ENCODE measurements at places on chromosomes 7 and 10.

- DNase-seq, result no peak
These were observed 72.6 kb downstream of the C1GALT1 start for GRCh38 chr7:7254908-7255307.

- DNase-seq, result no peak
These were observed 319.4 kb downstream of the WDR37 start for GRCh38 chr10:1375346-1376170.

GRCh38 chr10:110005719-110006118, 2.1 kb upstream of the ADD3 start:
- DNase-seq, result no peak

DNA sequence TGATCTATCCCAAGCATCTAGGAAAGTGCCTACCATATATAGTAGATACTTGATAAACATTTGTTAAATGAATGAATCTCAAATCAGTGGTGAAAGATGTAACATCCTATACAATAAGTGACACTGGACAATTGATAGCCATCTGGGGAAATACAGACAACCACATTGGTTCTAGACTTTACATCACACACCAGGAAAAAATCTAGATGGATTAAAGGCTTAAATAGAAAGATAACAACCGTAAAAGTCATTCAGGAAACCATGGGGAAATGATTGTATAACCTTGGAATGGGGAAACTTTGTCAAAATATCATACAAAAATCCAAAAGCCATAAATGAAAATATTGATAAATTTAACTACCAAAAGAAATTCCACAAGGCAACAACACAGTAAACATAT, 7.0 kb upstream of the GARIN1A start:
- no peak for DNase-seq

DNA sequence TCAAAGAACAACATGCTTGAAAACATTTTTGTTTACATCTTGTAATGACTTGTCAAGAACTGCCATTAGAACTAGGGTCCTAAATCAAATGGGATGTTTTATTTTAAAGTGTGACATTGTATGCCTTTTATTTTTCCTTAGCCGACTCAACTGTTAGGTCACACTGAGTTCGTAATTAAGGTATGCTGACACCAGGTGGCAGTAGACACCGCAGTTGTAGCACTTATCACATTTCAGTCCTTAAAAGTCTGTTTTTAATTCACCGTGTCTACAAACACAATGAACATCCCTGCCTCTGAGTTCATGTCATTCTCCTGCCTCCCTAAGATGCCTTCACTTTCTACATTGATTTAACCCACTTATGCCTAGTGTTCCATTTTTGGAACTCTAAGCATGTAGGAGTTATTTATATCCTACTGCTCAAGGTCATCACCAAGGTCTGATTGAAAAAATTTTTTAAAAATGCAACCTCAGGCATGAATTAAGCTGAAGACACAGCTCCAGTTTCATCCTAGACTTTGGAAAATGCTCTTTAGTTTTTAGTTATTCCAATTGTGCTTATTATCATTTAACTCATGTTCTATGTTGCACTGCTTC, 186.1 kb downstream of the BMPER start:
- no peak for DNase-seq

GRCh38 chr10:132550366-132551092, 12.9 kb downstream of the INPP5A start:
- DNase-seq, result no peak

GRCh38 chr7:128100225-128100948, 69.2 kb upstream of the LRRC4 start:
- no peak for DNase-seq

GRCh38 chr7:155230169-155230593, 67.5 kb upstream of the INSIG1 start:
- DNase-seq, result no peak

- DNase-seq, result no peak
These were observed 33.6 kb upstream of the HERPUD2 start for GRCh38 chr7:35728412-35729060.

GRCh38 chr10:510415-510881, 179.0 kb downstream of the DIP2C start:
- no peak for DNase-seq

DNA sequence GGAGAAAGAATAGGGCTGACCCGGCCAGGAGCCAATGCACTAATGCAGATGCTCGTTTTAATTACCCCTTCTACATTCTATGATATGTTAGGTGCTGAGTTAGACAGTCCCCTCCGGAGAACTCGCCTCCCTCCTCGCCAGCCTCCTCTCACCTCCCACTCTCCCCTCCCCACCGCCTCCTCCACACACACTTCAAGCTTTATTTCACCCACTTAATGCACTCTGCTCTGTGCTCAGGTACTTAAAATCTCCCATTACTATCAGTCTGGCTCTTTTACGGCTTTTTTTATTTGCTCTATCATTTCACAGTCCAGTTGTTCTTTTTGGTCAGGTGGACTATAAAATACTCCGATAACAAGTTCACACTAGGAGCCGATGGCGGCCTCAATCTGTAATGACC, 231.6 kb downstream of the TEX36 start:
- DNase-seq, result no peak

DNA sequence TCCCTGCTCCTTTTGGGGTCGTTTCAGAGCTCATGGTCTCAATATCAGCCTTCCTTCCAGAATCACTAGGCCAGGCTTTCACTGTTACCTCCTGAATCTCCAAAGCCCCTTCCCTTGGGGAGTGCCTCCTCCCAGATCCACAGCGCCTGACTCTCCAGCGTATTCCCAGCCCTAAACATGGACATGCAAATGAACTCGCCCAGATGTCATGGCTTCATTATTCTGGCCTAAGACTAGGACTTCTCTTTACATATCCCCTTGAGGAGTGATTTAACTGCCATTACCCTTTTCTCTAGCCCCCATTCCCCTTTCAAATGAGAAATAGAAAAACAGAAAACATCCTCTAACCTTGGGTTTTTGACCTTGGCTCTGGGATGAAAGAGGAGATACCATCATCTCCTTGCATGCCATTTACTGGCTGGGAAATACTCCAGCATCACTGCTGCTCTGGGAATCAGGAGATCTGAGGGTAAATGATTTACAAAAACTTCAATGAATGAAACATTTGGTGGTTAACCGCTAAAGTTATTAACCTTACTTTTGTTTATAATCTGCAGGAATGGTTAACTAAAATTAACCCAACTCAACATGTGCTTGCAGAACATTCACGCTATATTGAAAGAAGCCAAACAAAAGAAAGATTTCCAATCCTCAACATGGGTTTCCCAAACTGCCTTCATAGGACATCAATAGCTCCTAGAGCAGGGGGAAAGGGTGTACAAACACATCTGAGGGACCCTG, 37.0 kb downstream of the FAM171A1 start:
- DNase-seq, result no peak

- no peak for DNase-seq
These were observed 27.8 kb downstream of the DENND10 start for GRCh38 chr10:119131512-119132240.

DNA sequence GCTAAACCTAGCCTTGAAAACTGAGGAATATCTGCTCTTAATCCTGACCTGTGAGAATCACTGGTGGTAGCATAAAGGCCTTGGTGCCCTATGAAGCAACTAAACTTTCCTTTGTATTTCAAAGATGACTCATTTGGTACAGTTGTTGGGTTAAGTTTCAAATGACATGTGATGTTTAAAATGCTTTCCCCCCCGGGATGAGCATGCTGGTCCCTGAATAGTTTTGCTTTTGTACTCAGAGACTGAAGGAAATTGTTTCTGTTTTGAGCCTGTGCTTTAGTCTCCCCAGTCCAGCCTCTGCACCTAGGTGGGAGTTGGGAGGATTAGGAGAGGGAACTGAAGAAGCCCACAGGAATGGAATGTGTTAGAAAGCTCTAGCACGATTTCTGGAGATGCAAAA, 258.9 kb upstream of the NPY start:
- no peak for DNase-seq

GRCh38 chr10:75449382-75450074, 18.1 kb downstream of the LRMDA start:
- DNase-seq, result no peak

DNA sequence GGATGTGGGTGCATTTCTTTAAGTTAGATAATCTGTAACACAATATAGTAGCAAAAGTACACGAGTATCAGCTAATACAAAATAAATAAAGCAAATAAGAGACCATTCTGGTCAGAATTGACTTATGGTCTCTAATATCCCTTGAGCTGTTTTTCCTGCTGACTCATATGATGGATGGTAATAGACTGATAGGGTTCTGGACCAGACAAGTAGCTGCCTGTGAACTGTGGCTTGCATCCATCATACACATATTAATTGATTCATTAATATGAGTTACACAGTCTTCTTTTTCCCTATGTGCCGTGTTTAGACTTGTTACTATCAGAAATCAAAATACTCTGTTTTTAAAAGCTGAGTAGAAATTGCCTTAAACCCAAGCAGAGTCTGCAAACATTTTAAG, 762.8 kb downstream of the GATA3 start:
- DNase-seq, result no peak

DNA sequence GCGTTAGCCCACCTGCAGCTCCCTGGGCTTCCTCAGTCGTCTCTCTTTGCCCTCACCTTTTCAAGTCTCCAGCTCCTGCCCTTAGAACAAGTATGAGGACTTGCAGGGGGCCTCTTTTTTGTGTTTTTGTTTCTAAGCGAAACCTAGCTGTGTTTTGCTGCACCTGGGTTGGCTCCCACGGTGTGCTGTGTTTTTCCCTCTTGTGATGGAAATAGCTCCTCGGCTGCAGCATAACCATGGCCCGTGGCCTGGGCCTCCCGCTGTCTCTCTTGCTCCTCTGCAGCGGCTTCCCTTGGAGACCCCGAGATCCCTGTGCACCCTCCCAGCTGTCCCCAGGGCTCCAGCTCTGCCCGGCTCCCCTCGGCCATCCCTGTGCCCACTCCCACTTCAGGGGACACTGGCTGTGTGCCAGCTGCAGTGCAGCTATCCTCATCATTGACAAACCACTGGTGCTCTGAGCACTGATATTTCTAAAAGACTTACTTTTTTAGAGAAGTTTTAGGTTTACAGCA, 75.6 kb upstream of the TCERG1L start:
- no peak for DNase-seq

GRCh38 chr7:115009736-115010440, 88.0 kb downstream of the MDFIC start:
- DNase-seq, result no peak

GRCh38 chr10:117204316-117204715, 7.0 kb downstream of the KCNK18 start:
- no peak for DNase-seq

GRCh38 chr10:59060852-59061251, 115.6 kb upstream of the PHYHIPL start:
- DNase-seq, result no peak

- no peak for DNase-seq
These were observed 207.5 kb downstream of the CUX1 start for GRCh38 chr7:102024769-102025391.

DNA sequence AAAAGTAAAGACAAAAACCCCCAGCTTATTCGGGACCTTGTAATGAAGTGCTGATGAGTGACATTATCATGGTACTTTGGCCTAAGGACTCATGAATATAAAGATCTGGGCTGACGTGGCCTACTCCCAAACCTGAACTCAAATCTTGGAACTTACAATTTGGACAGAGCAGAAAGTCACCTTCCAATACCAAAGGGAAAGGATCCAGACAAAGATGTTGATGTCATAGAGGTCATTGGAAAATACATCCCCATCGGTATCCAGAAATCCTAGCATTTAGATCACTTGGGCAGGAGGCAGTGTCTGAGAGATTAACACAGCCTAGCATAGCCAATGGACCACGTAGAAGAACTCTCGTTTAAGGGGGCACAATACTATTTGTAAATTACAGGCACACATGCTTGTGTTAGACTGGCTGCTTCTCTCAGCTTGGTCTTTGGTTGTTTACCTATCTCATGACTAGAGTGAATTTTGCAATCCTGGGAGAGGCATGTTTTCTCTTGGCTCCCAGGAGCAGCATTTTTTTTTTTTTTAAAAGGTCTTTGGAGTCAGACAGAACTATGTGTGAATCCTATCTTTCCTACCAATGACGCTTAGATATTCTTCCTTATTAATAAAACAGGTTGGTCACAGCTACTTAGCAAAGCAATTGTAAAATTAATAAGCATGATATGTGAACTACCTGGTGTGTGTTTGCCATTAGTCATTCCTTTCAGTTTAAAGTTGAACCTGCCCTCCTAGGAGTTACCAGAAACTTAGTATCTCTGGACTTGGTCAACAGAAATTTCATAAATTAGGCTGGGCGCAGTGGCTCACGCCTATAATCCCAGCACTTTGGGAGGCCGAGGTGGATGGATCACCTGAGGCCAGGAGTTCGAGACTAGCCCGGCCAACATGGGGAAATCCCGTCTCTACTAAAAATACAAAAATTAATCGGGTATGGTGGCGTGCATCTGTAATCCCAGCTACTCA, 27.8 kb upstream of the MRPS33 start:
- no peak for DNase-seq

DNA sequence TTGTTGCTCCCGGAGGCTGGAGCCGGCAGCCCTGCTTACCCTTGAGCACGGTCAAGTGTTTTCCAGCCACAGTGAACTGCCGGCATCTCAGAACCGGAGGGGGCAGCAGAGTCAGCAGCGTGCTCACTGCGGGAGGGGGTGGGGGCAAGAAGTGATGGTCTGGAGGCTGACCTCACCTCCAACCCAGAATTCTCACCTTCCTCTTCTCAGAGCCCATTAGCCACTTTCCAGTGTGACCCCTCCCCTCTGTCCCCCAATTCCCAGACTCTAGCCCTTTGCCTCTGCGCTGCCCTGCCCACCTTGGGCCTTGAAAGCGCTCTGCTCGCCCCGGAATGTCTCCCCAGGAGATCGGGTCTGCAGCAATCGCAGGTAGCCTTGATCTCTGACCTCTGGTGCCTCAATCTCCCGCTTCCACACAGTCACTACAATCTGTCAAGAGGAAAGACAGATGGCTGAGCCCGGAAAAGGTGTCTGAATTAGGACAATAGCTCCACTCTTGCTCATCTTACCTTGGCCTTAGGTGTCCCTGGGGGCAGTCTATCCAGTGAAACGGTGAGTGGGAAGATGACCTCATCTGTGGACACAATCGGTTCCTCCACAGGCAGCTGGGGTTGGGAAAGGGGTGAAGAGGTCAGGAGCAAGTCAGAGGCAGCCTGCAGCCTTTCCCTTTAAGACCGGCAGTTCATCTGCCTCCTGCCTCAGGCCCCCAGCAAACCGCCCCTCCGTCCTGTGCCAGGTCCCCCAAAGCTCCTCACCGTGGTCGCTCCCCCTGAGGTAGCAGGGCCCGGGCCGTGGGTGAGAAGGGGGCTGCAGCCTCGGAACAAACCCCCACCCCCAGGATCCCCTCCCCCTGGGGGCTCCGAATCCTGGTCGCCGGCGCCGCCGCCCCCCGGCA, 942 bp downstream of the TRAPPC14 start:
- no peak for DNase-seq

DNA sequence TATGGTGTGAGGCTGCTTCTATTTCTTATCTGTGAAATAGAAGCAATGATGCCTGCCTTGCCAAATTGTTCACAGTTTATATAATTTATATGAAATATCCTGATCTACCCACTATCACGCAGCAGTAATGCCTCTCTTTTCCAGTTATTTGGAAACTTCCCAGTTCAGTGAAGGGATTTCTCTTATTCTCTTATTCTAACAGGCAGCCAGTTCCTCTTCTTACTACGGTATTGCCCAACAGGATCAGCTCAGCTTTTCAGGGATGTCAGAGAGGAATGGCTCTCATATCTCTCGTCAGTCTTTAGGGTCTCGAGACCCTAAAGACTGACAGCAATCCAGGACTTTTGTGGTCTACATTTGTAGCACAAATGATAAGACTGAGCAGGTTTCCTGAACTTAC, 215.6 kb downstream of the CREB5 start:
- no peak for DNase-seq
